ENCODE measurements at places on chromosomes 2 and 18. TPM values are rescaled to one million over a fixed set of nuclear protein-coding genes. Genes with fewer than 3 reads are reported as not detected.

- no peak for DNase-seq
Observed at GRCh38 chr2:175892046-175892445, 110.0 kb downstream of the LNPK start.

TPO gene
- total RNA-seq = 3.0 TPM

SPIRE1 gene
- total RNA-seq = 29.2 TPM

DNA sequence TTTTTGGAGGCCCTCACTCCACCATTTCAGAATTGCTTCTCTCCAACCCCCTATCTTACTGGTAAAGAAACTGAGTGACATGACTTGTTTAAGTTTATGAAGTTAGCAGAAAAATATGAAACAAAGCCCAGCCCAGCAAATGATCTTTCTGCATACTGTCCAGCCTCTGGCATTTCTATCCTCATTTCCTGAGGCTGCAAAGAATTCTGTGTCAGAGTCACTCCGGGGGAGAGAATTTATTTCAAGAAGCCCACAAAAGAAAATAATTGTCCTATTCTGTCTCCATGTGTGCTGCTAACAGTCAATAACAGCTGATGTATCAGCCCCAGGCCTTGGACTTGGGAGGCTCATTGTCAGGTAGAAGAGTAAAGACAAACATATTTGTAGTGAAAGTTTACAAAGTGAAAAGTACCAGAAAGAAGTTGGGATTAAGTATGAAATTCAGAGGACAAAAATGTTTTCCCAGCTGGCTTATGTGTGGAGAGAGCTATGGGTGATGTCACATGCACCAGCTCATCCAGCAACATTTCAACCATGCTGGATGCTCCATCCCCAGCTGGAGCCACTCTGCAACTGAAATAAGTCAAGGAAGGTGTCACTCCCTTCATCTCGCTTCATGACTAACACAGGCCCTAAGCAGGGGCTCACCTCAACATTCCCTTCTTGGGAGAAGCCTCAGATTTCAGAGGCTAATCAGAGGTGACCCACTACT is 42.3 kb downstream of the TRABD2A start:
- DNase-seq = no peak

DNA sequence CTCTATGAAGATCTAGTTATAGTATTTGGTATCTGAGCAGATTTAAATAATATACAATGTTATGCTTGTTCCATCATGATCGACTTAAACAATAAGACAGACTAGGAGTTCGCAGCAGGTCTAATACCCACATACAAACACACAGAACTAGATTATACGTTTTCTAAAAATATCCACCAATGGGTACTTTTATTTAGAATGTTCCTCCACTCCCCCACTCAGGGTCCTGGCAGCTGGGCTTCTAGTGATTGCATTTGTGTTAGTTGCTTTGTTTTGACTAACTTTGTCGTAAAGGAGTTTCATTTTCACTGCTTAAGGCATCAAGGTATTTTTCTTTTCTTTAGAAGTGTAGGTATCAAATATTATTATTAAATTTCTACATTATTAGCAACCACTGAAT is 91.4 kb downstream of the RPRM start:
- DNase-seq = no peak

All from omental fat pad (tissue), 4 donors.